Inflammatory macrophage treated with lipopolysaccharide for 4 hours (primary cell): ENCODE measurements at places on chromosomes 1 and 21.

DNA sequence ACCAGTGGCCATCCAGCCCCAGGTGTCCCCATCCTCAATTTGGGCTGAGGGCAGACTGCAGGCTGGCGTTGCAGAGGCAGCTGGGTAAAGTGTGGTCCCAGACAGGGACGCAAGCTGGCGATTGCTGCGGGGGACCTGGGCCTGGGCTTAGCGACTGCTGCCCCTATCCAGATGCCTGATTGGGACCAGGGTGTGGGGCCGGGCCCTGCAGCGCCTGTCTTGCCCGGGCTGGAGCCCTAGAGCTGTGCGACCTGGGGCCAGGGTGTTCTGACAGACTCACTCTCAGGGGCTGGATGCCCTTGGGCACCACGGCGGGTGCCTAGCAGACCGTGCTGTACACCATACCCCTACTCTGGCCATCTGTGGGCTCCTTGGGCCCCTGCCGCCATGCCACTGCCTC lies 16.2 kb upstream of the FAAP20 start:
- DNase-seq: no peak

GRCh38 chr1:168396940-168397684 lies 116.4 kb downstream of the TBX19 start:
- no peak for DNase-seq

- DNase-seq: no peak
Observed at GRCh38 chr1:174976436-174977108, 23.2 kb upstream of the CACYBP start.

- peak; percentile 81 for DNase-seq
Observed at GRCh38 chr1:119613769-119614720, 34.0 kb downstream of the ZNF697 start.

DNA sequence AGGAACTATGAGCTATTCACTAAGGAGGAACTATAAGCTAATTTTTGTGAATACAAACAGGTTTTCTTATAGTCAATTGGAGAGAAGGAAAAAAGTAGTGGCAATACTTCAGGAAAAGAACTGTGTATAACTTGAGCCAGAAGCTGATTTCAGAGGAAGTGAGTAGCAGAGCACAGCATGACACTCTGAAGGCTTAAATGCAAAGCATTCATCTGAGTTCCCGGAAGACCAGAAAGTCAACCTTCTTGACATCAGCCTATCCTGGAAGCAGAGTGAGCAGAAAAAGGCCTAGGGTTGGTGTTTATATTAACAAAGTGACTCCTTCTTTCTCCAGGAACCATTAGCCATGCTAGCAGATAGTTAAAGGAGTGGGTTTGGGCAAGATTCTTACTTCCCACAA lies 545.2 kb downstream of the MRPL39 start:
- DNase-seq: no peak

DNA sequence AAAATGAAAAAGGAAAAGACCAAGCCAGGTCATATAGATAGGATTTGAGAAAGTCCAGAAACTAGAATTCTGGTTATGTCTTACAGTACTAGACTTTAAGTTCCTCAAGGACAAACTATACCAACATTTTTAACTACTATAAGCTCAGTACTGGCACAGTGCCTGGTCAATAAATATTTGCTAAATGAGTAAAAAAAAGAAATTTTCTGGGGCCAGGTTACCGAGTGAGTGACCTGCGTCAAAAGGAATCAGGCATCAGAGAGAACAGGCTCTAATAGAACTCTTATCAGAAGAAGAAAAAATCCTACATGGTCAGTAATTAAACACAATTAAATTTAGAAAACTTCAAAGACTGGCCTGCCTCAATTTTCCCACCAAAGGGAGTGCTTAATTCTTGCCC lies 23.8 kb upstream of the YRDC start:
- DNase-seq: no peak

GRCh38 chr21:44927259-44927586 lies 6.5 kb upstream of the ITGB2 start:
- DNase-seq: no peak

DNA sequence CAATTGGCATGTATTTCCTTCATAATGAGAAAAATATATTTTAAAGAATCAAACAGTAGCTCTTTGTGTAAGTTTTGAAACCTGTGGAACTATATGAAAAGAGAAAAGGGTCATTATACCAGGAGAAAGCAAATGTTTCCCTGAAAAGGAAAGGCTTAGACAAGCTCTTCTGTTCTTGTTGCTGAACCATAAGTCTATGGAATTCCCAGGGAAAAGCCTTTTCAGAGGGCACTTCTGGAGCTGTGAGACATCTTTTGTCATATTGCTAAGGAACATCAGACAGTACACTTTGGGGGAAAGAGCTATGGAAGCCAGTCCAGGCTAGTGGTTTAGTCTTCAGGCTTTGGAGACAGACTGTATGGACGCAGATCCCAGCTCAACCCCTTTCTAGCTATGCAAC lies 12.1 kb upstream of the SHCBP1L start:
- DNase-seq: no peak

DNA sequence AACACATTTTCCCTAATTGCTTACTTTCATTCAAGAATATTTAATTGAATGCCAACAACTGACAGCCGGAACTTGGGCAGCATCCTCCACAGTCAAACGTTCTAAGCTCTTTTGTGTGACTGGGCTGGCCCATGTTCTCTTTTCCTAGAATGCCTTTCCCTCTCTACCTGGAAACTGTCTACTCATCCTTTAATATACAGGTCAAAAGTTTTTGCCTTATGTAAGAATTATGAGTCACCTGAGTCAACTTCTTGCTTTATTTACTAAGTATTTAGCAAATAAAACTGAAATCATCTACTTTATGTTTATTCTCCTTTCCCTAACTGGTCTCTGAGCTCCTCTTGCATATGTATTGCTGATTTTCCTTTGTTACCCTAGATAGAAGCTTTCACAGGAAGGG lies 172.2 kb downstream of the CHRM3 start:
- DNase-seq: peak; percentile 27

- no peak for DNase-seq
Observed at GRCh38 chr1:5903680-5904079, 88.5 kb downstream of the NPHP4 start.

- no peak for DNase-seq
Observed at GRCh38 chr1:236084386-236084730, 19.5 kb upstream of the NID1 start.

DNA sequence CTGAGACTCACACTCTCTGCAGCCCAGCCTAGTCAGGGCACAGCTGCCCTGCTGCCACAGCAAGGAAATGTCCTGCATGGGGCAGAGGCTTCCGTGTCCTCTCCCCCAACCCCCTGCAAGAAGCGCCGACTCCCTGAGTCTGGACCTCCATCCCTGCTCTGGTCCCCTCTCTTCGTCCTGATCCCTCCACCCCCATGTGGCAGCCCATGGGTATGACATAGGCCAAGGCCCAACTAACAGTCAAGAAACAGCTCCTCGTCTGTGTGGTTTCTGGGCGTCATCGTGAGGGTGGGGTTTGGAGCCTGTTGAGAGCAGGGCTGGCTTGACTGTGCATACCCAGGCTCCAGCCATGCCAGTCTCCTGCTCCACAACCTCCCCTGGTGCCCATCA lies 19.5 kb downstream of the FAAH start:
- peak; percentile 11 for DNase-seq

- DNase-seq: no peak
Observed at GRCh38 chr1:6267686-6268322, 6.9 kb upstream of the GPR153 start.

DNA sequence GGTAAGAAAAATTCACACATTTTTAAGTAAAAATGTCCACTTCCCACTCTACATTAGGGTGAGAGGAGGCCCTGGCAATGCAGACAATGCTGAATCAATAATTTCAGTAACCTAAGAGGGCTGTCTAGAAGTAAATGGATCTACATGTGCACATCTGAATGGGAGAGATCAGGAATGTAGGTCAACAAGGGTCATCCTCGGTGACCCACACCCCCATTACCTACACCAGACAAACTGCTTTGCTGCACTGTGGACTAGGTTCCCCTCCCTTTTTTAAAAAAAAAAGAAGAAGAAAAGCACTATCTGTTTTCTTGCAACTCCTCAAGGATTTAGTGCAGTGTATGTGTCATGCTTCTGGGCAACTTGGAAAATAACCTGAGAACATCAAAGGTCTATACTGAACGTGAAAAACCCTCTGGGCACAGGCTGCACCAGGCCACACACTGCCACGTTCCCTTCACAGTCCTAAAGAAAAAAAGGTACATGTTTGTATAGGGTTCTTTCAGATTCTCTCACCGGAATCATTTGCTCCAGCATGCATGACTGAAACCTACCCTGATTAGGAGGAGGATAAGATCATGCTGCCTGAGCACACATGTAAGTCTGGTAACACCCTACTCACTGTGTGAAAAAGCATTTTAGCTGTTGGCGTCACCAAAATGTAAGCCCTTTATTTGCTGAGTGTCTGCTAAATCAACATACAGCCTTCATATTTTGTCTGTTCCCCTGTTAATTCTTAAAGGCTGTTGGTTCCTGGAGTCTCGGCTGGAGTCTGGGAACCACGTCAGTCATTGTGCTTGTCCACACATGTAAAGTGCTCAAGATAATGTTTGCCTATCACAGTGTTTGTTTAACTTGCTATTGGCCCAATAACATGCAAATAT lies 341.0 kb downstream of the SMYD3 start:
- DNase-seq: no peak

DNA sequence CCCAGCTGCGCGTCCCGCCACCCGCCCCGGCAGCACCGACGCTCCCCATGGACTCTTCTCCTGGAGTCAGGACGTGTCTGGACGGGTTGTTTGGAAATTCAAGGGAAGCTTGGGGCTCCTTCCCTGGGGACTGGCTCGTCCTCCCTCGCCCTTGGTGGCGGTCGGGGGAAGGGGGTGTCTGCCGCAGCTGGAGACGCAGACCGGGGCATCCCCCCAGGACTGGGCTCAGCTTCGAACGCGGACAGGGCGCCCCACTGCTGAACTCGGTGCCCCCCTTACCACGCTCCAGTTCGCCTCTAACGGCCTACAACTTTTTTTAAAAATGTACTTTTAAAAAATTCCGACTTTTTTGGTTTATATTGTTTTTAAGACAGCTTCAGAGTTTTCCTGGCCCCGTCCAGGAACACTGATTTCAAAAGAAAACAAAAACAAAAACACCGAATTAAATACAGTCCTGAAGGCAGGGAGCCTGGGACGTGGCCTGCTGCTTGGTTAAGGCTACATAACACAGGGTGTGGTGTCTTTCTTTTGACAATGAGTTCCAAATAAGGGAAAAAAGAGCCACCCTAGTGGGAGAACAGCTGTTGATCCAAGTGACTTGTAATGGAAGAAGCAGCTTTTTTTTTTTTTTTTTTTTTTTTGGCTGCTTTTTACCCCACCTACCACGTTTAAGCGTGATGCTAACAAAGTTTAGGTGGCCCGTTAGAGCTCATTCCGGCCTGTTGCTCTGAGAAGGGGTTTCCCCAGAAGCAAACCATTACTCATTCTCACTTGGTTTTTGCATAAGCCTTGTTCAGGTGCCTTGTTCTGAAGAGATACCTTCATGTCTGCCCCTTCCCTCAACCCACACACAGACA lies 862 bp upstream of the DIPK1A start:
- DNase-seq: peak; percentile 45

- DNase-seq: peak; percentile 60
Observed at GRCh38 chr1:10514490-10515235, 39.9 kb downstream of the PEX14 start.

DNA sequence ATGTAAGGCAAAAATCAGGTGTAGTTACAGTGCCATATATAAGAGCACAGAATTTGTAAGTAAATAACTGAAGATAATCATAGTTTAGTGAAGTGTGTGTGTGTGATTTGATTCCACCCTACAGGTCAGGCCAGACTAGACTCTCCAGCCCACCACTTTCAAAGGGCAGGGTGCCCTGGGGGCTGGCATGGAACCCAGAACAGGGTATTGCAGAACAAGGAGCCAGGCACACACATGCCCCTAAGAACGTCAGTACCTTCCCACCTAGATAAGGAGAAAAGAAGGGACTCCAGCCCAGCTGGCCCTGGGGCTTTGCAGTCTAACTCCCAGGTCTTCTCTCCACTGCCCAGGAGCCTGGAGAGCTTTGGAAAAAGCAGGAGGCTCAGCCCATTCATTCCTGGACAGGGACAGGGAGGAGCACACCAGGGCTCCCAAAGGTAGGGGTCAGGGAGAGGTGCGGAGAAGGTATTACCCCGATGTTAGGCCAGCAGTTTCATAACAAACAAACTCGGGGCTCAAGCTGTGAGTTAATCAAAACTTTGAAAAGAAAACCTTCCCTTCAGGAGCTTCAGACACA lies 149.7 kb upstream of the VANGL1 start:
- DNase-seq: no peak

- no peak for DNase-seq
Observed at GRCh38 chr1:172134087-172134731, 286.3 kb upstream of the C1orf105 start.

- no peak for DNase-seq
Observed at GRCh38 chr1:184951788-184952187, 22.5 kb downstream of the NIBAN1 start.

DNA sequence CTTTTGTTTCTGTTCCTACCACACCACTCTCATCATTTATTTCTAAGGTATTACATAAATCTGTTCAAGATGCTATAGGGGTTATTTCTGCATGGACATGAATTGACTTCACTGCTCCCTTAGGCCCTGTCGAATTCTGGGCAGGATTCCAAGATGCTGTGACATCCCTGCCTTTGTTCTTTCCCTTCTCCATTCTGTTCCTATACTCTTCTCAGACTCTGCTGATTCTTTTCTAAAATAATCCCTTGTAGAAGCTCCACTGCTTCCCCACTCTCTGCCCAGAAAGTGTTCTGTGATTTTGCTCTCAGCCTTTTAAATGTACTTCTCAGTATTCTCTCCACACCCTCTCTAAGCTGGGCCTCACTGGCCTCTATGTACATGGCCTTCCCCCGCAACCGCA lies 99.2 kb downstream of the PHTF1 start:
- DNase-seq: no peak

- DNase-seq: no peak
Observed at GRCh38 chr1:240244968-240245628, 153.4 kb downstream of the FMN2 start.

DNA sequence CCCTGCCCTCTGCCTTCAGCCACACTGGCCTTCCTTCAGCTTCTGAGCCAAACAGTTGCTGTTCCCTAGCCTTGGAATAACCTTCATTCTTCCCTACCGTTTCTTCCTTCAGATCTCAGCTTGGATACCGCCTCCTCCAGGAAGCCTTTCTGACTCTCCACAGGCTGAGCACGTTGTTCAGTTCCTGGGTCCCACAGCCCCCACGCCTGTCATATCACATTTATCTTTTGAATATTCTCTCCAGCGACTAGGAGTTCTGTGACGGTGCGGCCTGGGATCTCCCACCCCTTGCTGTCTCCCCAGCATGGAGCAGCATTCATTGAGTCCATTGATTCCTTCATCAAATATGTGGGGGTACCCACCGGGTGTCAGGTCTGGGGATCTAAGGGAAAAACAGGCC lies 39.2 kb downstream of the EPHA2 start:
- DNase-seq: no peak
